ENCODE measurements at places on chromosomes 4 and X.

GRCh38 chrX:115553171-115553570 lies 7.8 kb upstream of the PLS3 start:
- DNase-seq = no peak

DNA sequence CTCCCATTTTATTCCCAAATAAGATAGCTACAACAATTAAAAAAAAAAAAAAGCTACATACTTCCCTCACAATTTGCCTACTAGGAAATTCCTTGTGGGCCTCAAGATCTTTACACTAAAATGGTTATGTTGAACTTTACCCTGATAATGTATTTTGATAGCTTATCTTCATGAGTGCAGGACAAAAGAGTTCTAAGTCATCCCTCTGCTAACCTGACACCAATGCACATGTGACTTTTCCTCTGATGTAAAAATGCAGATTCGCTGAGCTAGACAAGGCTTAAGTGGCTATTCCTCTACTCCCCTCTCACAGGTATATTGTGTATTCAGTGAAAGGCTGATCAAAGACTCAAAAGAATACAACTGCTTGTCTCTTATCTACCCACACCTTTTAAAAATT lies 22.5 kb downstream of the ELF2 start:
- DNase-seq = no peak

- DNase-seq = no peak
Measured at GRCh38 chrX:153478746-153479145, 8.4 kb upstream of the HAUS7 start.

- no peak for DNase-seq
Measured at GRCh38 chr4:179361978-179362486, 1919.8 kb upstream of the AGA start.

- no peak for DNase-seq
Measured at GRCh38 chr4:121939690-121940089, 12.2 kb downstream of the TRPC3 start.

DNA sequence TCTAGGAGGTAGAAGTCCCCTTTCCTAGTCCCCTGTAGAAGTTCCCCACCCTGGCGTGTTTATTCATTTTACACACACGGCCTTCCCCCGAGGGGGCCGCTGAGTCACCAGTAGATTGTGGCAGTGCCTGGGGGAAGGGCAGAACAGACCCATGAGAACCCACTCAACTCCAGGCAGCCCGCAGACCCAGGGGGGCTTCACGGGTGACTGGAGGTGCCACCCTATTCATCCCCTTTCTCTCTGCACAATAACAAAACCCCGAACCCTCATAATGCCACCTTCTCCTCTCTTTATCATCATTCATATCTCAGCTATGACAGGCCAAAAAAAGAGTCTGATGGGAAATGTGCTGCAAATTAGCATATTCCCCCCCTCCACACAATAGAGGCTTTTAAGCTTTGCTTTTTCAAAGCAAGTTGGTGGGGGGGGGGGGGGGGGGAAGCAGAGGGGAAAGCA lies 20.4 kb upstream of the GPM6B start:
- DNase-seq = no peak

DNA sequence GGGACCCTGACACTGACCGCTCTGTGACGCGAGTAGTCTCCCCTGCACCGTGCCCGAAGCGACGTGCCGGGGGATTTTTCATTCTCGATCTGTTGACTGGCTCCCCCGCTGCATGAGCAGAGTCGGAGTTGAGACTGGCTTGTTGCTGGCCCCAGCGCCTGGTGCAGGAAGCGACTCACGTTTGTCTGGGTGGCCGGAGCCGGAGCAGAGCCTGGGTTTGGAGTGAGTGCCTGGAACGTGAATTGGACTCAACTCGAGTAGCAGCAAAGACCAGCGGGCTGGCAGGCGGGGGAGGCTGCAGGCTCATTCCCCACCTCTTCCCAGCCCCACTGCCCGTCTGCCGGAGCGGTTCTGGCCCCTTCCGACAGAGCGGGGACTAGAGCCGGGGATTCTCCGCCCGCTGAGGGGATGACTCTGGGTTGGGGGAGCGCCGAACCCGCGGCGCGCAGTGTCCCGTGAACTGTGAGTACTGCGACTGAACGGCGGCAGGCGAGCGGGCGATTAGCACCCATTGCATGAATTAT lies 554 bp downstream of the PCDH7 start:
- DNase-seq = no peak

- no peak for DNase-seq
Measured at GRCh38 chrX:115260330-115260729, 26.4 kb upstream of the LRCH2 start.

DNA sequence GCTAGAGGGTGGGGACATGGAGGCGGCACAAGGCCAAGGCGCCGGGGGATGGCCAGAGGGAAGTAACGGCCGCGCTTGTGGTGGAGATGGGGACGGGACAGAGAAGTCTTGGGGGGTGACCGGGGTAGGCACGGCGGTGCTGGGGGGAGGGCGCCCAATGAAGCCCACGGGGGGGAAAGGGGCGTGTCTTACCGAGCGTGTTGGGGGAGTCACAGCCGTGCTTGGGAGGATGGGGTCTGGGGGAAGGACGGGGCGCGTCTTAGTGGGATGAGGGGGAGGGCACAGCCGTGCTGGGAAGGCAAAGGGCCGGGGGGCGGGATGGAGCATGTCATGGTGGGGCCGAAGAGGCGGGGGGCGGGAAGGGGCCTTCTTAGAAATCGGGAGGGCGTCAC lies 952 bp downstream of the ARSD start:
- no peak for DNase-seq

DNA sequence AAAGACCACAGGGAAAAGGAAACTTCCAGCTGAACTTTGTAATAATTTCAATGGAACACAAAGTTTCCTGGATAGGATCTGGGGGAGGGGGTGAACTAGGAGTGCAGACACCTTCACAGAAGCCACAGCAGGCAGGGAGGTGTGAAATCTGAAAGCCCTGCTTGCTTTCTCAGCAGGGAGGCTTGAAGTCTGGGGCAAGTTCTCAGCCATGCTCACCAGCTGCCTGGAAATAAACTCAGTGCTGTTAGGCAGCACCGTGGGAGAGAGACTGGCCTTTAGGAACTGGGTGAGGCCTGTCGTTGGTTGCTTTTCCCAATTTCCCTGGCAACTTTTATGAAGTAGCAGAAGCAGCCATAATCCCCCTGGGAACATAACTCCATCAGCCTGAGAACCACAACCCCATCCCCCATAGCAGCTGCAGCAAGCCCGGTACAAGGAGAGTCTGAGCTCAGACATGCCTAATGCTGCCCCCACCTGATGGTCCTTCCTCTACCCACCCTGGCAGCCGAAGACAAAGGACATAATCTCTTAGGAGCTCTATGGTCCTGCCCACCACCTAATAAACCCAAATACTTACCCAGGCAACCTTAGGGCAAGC lies 39.2 kb upstream of the NMU start:
- DNase-seq = no peak

DNA sequence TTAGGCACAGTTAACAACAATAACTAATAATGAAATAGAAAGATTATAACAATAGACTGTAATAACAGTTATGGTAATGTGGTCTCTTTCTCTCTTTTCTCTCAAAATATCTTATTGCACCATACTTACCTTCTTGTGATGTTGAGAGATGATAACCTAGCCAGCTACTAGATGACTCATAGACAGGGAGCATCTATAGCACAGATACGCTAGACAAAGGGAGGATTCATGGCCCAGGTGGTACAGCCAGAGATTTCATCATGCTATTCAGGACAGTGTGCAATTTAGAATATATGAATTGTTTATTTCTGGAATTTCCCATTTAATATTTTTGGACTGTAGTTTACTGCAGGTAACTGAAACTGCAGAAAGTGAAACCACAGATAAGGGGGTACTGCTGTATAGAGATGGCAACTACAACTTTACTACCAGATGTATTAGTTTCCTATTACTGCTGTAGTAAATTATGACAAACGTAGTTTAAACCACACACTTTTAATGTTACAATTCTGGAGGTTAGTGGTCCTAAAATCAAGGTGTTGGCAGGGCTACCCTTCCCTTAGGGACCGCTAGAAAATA lies 41.8 kb upstream of the MAGED1 start:
- DNase-seq = no peak

GRCh38 chr4:90960433-90960832 lies 833.2 kb downstream of the CCSER1 start:
- no peak for DNase-seq

GRCh38 chr4:40908702-40909362 lies 159.1 kb downstream of the NSUN7 start:
- peak; percentile 11 for DNase-seq

- no peak for DNase-seq
Measured at GRCh38 chr4:154084864-154085263, 296.0 kb upstream of the SFRP2 start.

- no peak for DNase-seq
Measured at GRCh38 chrX:103629318-103630170, 769 bp downstream of the TCEAL1 start.

DNA sequence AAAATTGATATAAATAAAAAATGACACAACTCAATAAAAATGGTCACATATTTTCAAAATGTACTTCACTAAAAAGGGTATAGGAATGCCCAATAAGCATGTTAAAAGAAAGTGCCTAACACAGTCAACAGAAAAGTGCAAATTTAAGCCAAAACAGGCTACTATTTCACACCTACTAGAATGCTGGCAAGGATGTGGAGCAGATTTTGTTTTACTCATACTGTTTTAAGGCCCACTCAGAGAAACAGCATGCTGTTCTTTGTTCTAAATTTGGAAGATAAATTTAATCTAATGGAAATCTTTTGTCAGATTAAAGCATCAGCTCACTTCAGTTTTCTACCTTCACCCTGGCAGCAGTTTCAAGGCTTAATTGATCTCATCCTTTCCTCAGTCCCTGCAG lies 576.8 kb upstream of the HS3ST1 start:
- DNase-seq = no peak

GRCh38 chrX:78327370-78328086 lies at the start of gene CYSLTR1:
Gene CYSLTR1, minus strand, starts transcription at chrX:78327611. Its CDS starts 53,865 bp downstream, at chrX:78273746.
- no peak for DNase-seq

DNA sequence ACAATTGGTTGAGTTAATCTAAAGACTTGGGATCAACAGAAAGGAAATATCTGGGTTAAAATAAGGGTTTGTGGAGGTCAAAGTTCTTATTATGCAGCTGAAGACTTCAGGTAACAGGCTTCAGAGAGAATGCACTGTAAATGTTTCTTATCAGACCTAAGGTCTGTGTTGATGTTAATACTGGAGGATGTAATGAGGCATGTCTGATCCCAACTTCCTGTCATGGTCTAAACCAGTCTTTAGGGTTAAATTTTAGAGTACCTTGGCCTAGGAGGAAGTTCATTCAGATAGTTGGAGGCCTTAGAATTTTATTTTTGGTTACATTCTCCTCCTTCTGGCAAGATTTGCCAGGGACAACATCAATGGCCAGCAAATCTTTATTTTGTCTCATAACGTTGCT lies 72.1 kb upstream of the GC start:
- no peak for DNase-seq

DNA sequence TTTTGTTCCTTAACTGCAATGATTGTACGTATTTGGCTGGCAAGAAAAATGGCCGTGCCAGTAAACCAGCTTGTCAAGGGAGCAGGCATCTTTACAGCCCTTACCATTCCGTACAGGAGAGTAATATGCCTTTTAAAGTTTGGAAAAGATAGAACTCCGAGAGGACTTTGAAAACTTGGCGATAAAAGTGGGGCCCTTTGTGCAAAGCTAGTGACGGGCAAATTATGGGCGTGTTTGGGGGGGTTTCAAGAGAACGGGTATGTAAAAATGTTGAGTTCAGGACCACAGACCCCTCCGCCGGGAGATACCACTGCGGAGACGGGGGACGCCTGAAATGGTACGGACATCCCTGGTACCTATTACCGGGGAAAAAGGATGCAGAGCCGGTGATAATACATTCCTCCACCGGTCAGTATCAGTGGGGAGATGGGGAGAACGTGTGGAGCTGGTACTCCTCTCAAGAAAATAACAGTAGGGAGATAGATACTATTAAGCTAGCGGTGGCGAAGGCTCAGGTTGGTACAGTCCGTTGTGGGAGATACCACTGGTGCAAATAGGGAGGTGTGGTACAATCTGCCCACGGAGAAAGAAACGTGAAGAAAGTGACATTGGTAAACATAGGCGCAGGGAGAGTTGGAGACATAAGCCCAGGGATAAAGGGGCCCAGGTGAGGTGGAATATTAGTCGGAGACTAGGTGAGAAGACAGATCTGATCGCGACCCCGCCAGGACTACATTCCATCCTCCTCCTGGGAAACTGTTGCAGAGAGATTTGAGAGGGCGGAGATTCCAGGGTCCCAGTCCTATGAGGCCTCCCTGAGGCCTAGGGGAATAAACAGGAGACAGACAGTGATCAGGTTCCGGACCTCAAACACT lies 14.5 kb downstream of the SPACA5 start:
- peak; percentile 45 for DNase-seq

Data from stimulated activated CD8-positive, alpha-beta memory T cell treated with anti-CD3 and anti-CD28 coated beads, Interleukin-4, amount 100 ng/mL, for 1 hour (primary cell).